ENCODE measurements at places on chromosomes 5 and 9.

GRCh38 chr9:129150672-129151211 lies 27.3 kb downstream of the IER5L start:
- no peak for DNase-seq

DNA sequence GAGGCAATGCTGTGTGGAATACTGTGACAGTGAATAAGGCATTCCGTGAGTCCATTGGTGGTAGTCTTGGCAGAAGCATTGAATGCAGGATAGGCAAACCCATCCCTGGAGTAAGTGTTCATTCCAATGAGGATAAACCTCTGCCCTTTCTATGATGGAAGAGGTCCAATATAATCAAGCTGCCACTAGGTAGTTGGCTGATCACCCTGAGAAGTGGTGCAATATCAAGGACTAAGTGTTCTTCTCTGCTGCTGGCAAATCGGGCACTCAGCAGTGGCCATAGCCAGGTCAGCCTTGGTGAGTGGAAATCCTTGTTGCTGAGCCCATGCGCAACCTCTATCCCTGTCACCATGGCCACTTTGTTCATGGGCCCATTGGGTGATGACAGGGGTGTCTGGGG lies 70.1 kb downstream of the FBXO4 start:
- DNase-seq: no peak

GRCh38 chr9:128733256-128733655 lies 9.3 kb upstream of the ZDHHC12 start:
- no peak for DNase-seq

DNA sequence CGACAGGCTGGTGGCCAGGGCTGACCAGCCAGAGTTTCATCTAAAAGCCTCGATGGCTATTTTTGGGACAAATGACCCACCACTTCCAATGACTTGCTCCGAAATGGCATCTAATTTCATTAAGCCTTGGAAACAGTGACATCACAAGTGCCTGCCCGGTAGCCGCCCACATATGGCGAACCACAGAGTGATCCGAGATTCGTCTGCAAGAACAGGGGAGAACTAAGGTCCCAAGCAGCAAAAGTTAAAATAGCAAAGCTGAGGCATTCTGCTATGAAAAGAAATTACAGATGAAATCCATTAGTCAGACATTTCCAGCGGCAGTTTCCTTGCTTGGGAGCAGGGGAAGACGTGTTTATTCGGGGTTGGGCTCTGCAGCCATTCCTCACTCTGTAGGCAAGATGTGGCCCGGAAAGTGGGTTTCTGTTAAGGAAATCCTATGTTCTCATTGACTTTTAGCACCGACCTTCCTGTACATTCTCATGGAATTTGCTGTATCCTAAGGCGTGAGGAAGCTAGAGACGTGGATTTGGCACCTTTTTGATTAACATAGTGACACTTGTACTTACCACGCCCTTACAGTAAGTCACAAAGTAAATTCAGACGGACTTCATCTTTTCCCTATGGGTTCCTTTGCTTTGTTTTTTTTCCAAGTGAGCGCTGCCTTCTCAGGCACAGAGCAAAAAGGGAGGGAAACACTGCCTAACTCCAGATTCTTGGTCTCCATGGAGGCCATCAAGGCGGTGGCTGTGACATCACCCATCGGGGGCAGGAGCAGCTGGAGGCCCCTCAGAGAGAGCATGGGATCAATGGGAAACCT lies 45.1 kb downstream of the ERGIC1 start:
- DNase-seq: no peak

All from activated T-helper 1 cell treated with anti-CD3 and anti-CD28 coated beads, Interleukin-12 subunit alpha, Interleukin-12 subunit beta, Interleukin-2, Interleukin-4 antibody, amounts not matched to agents 30 ng/mL and 10 ng/mL and 1 ng/mL, durations not matched to agents 14 hours and 24 hours and 36 hours (primary cell).